ENCODE measurements at places on chromosomes 16 and 17. TPM values are rescaled to one million over a fixed set of nuclear protein-coding genes. Genes with fewer than 3 reads are reported as not detected.
A peak's percentile ranks its signal among the peaks of the same experiment; 100 is the strongest.

CCL1 gene
- total RNA-seq: not detected

LRRC59 gene
- total RNA-seq: 67.8 TPM

C17orf50 gene
- not detected for total RNA-seq

RASD1 gene
- 13.2 TPM for total RNA-seq

TMEM88 gene
- total RNA-seq: 45.9 TPM

ITGB4 gene
- 57.4 TPM for total RNA-seq

HELZ gene
- total RNA-seq: 51.1 TPM

DNA sequence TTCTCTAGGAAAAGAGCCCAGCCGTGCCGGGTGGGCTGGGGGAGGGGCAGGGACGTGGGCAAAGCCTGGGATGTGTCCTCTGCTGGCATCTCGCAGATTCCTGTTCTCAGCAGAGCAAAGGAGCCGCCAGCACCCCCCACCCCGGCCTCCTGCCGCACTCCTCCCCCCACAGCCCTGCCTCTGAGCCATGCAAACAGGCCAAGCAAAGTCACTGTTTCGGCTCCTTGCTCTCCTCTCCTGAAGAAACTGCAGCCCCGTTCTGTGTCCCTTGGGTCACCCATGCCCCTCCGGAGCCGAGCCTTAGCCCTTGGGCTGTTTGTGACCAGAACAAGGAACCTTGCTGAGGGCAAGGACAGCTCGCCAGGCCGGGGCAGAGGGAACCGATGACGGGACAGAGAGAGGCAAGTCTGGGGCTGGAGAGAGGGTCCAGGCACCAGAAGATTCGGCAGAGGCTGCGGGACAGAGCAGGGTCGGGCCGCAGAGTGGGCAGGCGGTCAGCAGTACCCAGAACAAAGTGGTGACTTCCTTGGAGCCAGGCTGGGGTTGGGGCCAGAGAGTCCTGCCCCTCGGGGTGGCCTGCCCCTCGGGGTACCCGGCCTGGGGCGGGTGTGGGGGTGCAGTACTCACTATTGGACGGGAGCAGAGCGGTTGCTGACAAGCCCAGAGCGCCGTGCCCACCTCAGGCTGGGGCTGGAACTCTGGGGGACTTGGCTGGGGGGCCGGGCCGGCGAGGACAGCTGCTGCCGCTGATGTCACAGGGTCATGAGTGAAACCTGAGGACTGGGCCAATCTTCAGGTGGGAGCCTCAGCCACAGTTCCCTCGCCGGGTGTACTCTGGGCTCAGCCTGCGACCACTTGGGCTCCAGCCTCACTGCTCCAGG lies 9.2 kb upstream of the PRR29 start:
- no peaks in the 10 kb centered on the region for H3K36me3 ChIP-seq
- peaks cover 51% of the 10 kb centered on the region for H3K4me1 ChIP-seq
- H3K4me3 ChIP-seq: no peak overlapping the region
- peaks cover 53% of the 10 kb centered on the region for H3K27me3 ChIP-seq

- peaks cover 37% of the 10 kb centered on the region for H3K4me1 ChIP-seq
- DNase-seq: no peak
- peaks cover 9% of the 10 kb centered on the region for H3K27me3 ChIP-seq
- H3K27ac ChIP-seq: peak within 1 kb of the TSS; percentile 60
Measured at GRCh38 chr16:10182222-10183053, at the start of gene GRIN2A. TSS of gene GRIN2A (minus strand) at chr16:10182428. CDS start at chr16:10180411, 2,017 bp downstream.

GRCh38 chr16:80704751-80705505 lies 99.5 kb downstream of the CDYL2 start:
- no peaks in the 10 kb centered on the region for H3K36me3 ChIP-seq
- peak; percentile 62 for DNase-seq
- H3K4me1 ChIP-seq: no peaks in the 10 kb centered on the region

DNA sequence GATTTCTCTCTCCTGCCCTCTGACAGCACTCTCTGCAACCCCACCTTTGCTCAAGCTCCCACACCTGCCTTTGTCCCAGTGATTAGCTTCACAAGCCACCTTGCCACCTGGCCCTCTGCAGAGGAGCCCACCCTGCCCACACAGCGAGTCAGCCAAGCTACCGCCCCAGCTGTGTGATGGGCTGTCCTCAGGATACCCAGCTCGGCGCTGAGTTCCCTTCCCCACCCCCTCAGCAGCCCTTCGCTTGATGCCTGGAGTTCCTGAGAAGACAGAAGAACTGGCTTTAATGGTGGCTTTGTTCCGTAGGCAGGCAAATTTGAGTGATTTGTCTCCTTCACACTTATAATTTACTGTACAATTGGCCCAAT lies 266.4 kb downstream of the CBLN1 start:
- peaks cover 61% of the 10 kb centered on the region for H3K27me3 ChIP-seq
- DNase-seq: no peak
- H3K4me3 ChIP-seq: no peak overlapping the region
- no peak overlapping the region for H3K27ac ChIP-seq

DNA sequence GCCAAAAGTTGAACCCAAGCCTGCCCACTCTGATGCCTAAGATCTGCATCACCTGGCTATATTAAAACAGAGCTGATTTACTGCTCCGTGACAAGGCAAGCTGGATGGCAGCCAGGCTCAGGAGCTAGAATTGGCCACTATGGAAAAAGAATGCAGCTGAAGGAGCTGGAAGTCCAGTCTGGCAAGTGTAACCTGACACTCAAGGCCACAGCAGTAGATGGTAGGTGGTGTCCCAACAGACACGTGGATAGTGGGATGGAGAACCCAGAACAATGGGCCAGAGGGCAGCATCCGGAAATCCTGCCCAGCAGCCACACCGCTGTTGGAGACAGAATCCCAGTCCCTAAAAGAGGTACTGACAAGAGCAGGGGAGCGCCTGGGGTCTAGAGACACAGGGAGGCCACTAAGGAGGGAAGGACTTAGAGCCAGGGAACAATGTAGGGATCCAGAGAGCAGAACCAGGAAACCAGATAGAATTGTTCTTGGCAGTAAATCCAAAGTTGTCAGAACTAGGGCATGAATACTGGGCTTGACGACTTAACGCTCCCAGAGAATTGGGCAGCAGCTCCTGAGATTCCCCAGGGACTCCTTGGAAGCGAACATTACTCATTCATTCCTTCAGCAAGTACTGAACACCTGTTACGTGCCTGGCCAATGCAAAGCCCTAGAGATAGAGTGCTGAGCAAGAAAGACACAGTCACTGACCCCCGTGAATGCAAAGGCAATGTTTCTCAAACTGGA lies 85.7 kb downstream of the CDYL2 start:
- H3K4me3 ChIP-seq: no peak overlapping the region
- H3K4me1 ChIP-seq: no peaks in the 10 kb centered on the region
- peak; percentile 88 for DNase-seq
- H3K27ac ChIP-seq: no peak overlapping the region
- H3K27me3 ChIP-seq: no peaks in the 10 kb centered on the region

GRCh38 chr16:17951378-17951777 lies 385.2 kb downstream of the NPIPA8 start:
- H3K27ac ChIP-seq: no peak overlapping the region
- peaks cover 3% of the 10 kb centered on the region for H3K4me1 ChIP-seq
- no peaks in the 10 kb centered on the region for H3K36me3 ChIP-seq
- no peak for DNase-seq
- no peak overlapping the region for H3K4me3 ChIP-seq

- no peaks in the 10 kb centered on the region for H3K27me3 ChIP-seq
- no peaks in the 10 kb centered on the region for H3K4me1 ChIP-seq
- no peaks in the 10 kb centered on the region for H3K36me3 ChIP-seq
- DNase-seq: no peak
- no peak overlapping the region for H3K27ac ChIP-seq
- no peak overlapping the region for H3K4me3 ChIP-seq
Measured at GRCh38 chr17:44232061-44232460, 12.6 kb upstream of the UBTF start.

DNA sequence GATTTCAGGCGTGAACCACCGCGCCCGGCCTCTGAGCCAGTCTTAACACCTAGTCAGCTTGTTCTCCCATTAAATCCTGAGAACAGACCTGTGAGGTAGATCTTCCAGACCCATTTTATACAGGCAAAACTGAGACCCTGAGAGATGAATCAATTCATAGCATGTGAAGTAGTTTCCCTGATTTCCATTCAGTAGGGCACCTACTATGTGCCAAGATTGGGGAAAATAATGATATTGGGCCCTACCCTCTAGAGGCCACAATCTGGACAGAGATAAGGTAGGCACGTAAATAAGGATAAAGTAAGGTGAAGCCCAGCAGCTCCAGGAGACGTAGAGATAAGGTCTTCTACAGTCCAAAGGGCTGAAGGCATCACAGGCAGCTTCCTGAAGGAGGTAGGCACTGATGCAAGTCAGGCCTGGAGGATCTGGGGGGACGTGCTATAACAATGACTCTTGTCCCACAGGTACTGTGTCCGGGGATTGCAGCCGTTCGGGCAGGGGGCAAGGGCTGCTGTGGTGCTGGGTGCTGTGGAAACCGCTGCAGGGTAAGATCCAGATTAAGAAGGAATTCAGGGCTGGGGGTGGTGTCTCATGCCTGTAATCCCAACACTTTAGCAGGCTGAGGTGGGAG lies 5.7 kb downstream of the VMO1 start:
- no peak overlapping the region for H3K4me3 ChIP-seq
- H3K4me1 ChIP-seq: peaks cover 6% of the 10 kb centered on the region
- H3K36me3 ChIP-seq: no peaks in the 10 kb centered on the region
- H3K27me3 ChIP-seq: peaks cover 17% of the 10 kb centered on the region

- no peak for DNase-seq
- H3K36me3 ChIP-seq: no peaks in the 10 kb centered on the region
- H3K27ac ChIP-seq: peak overlapping the region; percentile 99
Measured at GRCh38 chr16:88778271-88778525, 6.8 kb downstream of the PIEZO1 start.

DNA sequence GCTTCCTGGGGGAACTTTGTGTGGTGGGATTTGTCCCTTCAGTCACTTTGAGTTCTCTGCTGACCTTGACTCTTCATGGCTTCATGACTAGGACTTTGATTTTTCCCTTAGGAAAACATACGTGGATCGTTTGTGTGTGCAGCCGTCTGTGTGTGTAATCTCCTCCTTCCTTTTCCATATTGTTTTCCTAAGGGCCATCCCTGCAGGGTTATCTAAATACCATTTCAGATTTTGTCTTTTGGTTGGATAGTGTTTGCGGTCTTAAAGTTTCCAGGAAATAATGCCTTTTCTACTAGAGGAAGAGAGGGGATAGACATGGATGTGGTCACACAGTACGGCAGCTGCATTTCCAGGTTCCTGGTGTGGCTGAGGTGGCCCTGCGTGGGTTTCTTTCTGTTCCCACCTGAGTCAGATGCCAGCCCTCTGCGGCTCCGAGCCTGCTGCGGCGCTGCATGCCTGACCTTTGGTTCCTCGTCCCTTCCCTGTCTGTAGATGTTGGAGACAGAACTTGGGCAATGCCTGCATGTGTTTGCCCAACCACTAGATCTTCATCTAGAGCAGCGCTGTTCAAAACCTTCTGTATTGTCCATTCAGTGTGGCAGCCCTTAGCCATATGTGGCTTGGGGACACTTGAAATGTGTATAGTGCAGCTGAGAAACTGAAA lies 72.0 kb upstream of the LGALS9 start:
- peaks cover 39% of the 10 kb centered on the region for H3K4me1 ChIP-seq
- H3K36me3 ChIP-seq: no peaks in the 10 kb centered on the region
- peak overlapping the region; percentile 22 for H3K4me3 ChIP-seq

GRCh38 chr16:12202486-12202885 lies 226.0 kb downstream of the SNX29 start:
- no peak overlapping the region for H3K27ac ChIP-seq
- DNase-seq: no peak
- no peaks in the 10 kb centered on the region for H3K27me3 ChIP-seq
- H3K4me3 ChIP-seq: no peak overlapping the region

- H3K4me1 ChIP-seq: no peaks in the 10 kb centered on the region
- no peaks in the 10 kb centered on the region for H3K36me3 ChIP-seq
- H3K27ac ChIP-seq: no peak overlapping the region
Measured at GRCh38 chr17:7818746-7819645, 15.0 kb upstream of the KDM6B start.

- H3K4me3 ChIP-seq: no peak overlapping the region
- DNase-seq: no peak
- H3K27me3 ChIP-seq: peaks cover 43% of the 10 kb centered on the region
Measured at GRCh38 chr17:31491376-31492131, 100.1 kb downstream of the RAB11FIP4 start.

DNA sequence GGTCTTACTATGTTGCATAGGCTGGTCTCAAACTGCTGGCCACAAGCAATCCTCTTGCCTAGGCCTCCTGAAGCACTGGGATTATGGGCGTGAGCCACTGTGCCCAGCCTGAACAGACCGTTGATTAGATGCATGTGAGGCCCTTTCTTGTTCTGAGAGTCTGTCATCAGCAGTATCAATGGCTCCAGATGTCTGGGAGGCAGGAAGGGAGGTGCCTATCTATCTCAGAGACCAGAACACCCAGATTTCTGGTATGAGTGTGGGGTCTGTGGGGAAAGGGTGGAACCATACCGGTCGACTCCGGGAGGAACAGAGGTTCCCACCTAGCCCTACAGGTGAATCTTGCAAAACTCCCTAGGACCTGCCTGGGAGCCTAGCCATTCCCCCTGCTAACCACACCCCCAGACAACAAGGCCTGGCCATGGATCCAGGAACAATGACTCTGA lies 71.7 kb downstream of the PRKCB start:
- no peaks in the 10 kb centered on the region for H3K36me3 ChIP-seq
- H3K27me3 ChIP-seq: no peaks in the 10 kb centered on the region
- H3K27ac ChIP-seq: no peak overlapping the region
- H3K4me3 ChIP-seq: no peak overlapping the region
- DNase-seq: no peak
- H3K4me1 ChIP-seq: peaks cover 28% of the 10 kb centered on the region

- no peaks in the 10 kb centered on the region for H3K27me3 ChIP-seq
- H3K27ac ChIP-seq: no peak overlapping the region
- DNase-seq: no peak
- H3K4me1 ChIP-seq: no peaks in the 10 kb centered on the region
- H3K4me3 ChIP-seq: no peak overlapping the region
Measured at GRCh38 chr16:49473773-49474172, 100.2 kb downstream of the C16orf78 start.

DNA sequence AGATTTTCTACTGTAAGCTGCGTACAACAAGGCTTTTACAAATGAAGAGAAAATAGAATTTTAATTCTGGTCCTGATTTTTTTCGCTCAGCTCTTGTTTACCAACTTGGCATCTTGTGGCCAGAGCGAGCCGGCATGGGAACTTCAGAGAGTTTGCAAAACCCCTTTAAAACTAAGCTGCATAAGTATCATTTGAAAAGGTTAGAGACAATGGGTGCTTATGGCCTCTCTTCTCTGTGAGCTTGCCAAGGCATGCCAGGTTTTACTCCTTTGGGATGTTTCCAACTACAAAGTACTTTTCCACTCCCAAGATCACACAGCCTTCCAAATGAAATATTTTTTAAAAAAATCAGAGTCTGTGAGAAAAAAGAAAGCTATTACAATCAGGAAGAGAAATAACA lies 62.4 kb upstream of the FA2H start:
- no peak for DNase-seq
- H3K36me3 ChIP-seq: no peaks in the 10 kb centered on the region
- H3K27me3 ChIP-seq: no peaks in the 10 kb centered on the region

DNA sequence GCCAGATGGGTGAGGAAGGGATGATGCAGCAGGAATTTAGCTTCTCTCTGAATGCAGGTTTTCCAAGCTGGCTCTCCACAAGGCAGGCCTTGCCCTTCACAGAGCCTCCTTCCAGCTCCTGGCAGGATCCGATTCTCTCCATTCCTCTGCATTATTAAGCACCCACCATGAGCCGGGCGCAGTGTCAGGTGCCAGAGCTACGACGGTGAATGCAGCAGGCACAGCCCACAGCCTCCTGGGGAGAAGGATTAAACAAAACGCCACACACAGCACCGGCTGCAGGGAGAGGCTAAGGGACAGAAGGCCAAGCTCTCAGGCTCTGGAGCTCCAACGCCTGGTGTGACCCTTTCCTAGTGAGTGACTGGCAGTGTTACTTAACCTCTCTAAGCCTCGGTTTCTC lies 7.1 kb upstream of the MT2A start:
- no peak overlapping the region for H3K27ac ChIP-seq
- DNase-seq: no peak
- H3K27me3 ChIP-seq: no peaks in the 10 kb centered on the region
- no peaks in the 10 kb centered on the region for H3K36me3 ChIP-seq
- H3K4me1 ChIP-seq: peaks cover 6% of the 10 kb centered on the region
